ENCODE measurements at places on chromosomes 3 and 15.

DNA sequence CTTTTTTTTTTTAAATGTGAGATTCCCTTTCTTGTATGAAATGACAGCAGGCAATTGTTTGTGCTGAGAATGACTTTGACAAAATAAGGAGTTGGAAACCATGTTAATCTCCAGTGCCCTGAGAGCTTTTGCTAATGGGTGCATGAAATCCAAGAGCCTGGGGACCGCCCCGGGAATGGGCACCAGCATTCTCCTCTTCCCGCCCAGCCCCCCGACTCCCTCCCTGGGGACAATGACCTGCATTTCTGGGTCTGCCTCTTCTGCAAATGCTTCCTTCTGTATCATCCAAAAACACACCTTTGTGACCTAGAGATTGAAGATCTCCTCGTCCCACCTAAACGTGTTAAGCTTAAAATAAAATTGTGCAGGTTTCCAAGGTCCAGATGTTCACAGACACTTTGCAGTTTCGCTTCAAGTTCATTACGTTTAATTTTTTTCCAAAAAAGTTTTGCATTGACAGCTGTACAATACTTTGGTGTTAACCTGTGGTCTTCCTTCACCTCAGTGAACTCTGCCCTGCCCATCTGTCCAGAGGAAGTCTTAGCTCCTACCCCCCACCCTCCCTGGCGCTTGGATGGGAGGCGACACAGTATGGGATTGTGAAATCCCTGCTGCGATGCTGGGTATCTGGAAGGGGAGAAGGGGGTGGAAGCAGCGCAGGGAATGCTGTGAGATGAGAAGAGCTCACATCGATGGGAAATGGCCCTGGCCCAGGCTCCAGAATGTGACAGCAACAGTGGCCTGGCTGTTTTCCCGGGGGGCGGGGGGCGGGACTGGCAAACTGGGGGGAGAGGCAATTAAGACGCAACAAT lies 50.1 kb downstream of the TLE3 start:
- DNase-seq = no peak

DNA sequence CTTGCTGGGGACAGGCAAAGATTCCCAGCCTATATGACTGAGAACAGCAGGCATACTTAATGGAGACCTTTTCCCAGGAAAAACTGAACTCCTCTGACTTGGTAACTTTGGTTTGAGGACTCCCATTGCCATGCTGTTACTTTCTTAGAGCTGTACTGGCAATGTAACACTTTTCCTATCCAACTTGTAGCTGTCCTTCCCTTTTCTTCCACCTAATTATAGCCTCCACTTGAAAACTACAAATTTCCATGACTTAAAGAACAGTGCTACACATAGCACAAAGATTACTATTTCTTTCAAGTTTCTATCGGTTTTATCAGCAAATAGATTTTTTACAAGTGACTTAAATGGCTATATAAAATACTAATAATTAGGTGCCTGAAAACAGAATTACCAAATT lies 116.9 kb downstream of the GSK3B start:
- DNase-seq = no peak

DNA sequence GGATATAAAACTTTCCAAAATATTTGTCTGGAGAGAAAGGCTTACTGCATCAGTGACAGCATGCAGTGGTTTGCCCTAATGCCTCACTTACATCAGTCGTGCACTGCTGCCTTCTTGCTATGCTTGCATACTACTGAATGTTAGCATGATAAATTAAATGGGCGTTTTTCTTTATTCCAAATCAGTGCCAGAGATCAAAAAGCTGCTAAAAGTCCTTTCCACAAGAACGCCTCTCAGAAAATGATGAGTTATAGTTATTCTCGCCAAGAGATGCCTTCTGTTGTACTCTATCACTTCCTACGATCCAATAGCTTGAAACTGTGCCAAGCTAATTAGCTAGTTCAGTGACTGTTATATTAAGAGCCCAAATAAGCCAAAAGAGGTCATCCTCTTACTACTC lies 345.8 kb upstream of the ROBO2 start:
- no peak for DNase-seq

DNA sequence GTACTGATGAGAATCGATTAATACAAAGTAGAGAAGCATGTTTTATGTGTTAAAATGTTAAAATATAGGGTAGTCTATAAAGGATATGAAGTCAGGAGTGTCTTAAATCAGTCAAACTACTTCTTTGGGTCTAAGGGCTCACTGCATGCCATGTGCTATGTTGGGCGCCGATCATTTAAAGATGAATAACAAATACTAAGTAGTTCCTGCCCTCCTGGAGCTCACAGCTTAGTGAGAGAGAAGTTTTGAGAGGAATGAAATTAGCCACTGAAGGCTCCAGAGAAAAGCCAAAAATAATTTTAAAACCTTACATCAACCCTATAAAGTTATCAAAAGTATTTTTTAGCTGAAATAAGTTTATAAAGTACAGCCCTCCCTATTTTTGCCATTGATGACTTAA lies 44.5 kb downstream of the BLM start:
- no peak for DNase-seq

GRCh38 chr3:28210968-28211713 lies 30.3 kb upstream of the CMC1 start:
- no peak for DNase-seq

DNA sequence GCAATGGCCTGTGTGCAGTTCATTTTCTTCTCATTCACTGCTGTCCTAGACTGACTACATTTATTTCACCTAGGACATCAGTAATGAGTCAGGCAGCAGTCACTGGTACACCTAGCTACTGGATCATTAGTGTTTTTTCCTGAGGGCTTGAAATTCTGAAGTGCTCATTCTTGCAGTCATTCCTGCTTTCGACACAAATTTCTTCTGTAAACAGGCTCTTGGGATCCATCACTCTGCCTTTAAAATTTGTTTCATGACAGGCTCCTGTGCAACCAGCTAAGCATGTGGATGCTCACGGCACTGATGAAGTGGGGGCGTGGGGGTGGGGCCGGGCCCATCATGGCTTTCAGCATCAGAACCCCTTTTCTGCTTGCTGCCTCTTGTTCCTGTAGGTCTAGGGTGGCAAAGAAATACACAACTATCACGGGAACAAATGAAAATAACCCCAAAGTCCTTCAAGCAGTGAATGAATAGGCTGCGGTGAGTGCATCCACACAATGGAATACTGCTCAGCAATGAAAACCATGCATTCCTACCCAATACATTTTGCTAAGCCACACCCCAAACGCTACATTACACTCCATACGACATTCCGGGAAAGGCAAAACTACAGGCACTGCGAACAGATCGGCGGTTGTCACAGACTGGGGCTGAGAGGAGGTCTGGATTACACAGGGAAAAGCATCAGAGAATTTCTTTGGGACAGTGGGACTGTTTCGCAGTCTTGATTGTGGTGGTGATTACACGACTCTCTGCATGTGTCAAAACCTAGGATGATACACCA lies 9.3 kb upstream of the MELTF start:
- DNase-seq = no peak

DNA sequence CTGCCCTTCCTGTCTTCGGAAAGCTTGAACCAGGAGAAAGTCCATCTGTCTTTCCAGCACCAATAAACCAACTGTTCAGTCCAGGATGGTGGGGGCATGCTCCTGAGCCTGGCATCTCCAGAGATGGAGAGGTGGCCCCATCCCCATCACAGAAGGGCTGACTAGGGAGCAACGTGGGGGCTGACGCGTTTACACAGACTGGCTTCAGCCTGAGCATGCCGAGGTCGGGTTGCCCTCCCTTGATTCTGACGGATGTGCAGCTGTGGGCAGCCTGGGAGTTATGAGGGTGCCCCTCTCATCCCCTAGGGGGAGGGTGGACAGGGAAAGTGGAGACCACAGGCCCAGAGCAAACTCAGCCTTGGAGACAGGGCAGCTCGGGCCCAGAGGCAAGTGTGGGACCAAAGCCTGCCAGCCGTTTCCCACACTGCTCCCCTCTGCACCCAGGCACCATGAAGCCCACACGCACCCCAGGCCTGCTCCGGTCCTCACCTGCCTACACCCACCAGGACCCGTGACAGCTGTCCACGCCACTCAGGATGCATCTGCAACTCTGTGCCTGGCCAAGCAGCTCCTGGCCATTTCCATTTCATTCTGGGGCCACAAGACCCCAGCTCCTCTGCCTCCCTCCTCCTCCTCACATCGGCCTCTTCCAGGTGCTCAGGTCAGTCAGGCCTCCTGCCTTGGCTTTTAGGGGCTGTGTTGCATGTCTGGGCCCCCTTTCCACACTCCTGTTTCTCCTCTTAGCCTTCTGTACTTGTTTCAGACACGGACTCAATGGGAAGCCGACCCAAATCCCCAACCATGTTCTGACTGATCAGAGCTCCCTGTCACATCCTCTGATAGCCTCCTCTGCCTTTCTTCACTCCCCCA lies 48.2 kb upstream of the SLC41A3 start:
- DNase-seq = no peak

GRCh38 chr15:45690581-45691260 lies 55.9 kb downstream of the SQOR start:
- no peak for DNase-seq

DNA sequence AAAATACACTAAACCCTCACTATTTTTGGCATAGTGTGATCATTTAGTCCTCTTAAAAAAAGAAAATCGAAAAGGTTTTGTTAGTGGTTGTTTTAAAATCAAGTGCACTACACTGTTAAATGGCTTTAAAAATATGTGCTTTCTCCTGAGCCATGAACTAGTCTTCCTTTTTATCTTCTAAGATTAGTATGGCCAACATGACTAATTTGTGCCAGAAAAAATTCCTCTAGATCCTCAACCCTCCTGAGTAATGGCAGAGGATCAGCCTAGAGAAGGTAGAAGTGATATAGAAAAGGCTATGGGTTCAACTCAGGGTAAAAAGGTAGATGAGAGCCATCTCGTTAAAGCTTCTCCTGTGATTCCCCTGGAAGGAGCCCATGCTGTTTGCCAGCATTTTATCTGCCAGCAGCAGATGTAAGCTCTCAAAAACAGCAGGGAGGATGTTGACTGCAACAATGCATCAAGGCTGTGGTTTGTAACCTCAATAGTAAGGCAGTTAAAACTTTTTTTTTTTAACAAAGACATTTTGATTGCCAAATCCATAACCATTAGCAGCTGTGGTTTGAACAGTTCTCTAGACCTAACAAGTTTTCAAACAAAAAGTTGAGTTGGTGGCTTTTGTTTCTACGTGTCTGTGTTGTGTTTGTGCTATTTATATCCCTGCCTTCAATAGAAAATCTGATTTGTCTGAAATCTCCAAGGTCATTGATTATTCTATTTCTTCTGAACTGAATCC lies 30.2 kb upstream of the ZNF609 start:
- DNase-seq = peak; percentile 43

DNA sequence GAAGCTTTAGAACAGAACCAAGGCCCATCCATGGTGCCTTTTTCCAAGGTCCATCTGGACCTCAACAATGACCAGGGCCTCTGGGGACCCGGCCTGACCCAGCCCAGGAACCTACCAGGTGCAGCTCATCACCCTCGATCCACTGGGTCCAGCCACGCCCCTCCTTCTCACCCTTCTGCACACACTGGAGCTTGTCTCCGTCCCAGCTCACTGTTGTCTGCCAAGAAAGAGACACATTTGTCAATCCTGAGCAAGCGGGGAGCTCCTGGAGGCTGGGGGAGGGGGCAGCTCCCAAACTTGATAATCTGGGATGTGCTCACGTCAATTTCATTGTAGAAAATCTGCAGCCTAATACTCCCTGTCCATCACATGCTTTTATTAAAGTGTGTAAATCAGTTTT lies 21.2 kb downstream of the RBP1 start:
- DNase-seq = no peak

GRCh38 chr3:115071601-115072000 lies 75.5 kb downstream of the ZBTB20 start:
- DNase-seq = no peak

GRCh38 chr3:38114875-38115644 lies 21.9 kb downstream of the ACAA1 start:
- DNase-seq = no peak

- DNase-seq = no peak
These were observed 264 bp upstream of the CMTM6 start for GRCh38 chr3:32502946-32503286.

GRCh38 chr15:58588096-58588495 lies 156.3 kb downstream of the LIPC start:
- no peak for DNase-seq

- DNase-seq = no peak
These were observed 210.7 kb downstream of the SSR3 start for GRCh38 chr3:156344215-156344614.

Measured in CMK (cell line).